ENCODE measurements at places on chromosomes 4 and X. TPM values are rescaled to one million over a fixed set of nuclear protein-coding genes. Genes with fewer than 3 reads are reported as not detected.

Gene SLC26A1
- 2.2 TPM for polyA plus RNA-seq

Gene SMR3B
- polyA plus RNA-seq: not detected

Gene CCDC120
- polyA plus RNA-seq: 3.3 TPM

Gene OTUD6A
- polyA plus RNA-seq: not detected

Gene TLR3
- 2.0 TPM for polyA plus RNA-seq

Gene CENPU
- polyA plus RNA-seq: 31.6 TPM

Gene ANOS1
- polyA plus RNA-seq: 24.5 TPM

Gene PASD1
- polyA plus RNA-seq: not detected

Gene WDR19
- polyA plus RNA-seq: 26.3 TPM

Data from muscle of back (tissue), 13 donors.